Effector CD8-positive, alpha-beta T cell (primary cell): ENCODE measurements at places on chromosomes 13 and 19.

DNA sequence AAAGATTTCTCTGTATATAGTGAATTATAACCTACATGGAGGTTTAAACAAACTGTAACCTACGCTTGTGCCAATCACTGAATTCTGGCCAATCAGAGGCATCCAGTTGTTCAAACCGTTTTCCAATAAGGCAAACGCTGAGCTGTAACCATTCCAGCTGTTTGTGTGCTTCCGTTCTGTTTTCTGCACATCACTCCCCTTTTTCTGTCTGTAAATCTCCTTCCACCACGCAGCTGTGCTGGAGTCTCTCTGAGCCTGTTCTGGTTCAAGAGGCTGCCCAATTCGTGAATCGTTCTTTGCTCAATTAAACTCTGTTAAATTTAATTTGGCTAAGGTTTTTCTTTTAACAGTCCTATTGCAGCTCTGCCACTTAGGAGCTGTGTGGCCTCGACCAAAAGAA, 552.5 kb downstream of the FGF9 start:
- no peak for DNase-seq

DNA sequence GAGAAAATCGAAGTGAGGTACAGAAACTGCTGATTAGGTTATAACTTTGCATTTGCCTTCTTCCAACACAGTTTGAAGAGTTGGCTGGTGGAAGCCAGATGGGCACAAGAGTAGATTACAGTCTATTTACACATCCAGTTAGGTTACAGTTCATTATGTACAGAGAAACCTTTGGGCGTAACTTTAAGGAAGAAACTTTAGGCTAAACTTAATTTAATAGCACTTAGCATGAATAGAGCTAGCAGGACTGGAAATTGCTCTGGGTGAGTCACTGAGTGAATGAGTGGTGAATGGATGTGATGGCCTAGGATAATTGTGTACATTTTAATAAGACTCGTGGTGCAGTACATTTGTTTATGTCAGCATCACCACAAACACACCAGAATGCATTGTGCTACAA, 62.9 kb upstream of the KLHL1 start:
- no peak for DNase-seq

DNA sequence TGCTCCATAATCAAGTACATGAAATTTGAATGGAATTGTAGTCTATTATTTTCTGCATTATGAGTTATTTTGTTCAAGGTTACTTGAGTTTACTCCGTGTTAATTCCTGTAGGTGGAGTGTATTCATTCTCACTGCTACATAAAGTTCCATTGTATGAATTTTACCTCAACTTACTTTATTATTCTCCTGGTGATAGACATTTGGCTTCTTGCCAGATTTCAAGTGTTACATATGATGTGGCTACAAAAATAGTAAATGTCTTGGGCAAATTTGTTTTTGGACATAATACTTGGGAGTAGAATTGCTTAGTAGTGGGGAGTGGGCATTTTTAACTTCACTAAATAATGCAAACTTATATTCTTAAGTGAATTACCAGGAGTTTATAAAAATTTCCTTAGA, 328.9 kb downstream of the SHISA2 start:
- no peak for DNase-seq

GRCh38 chr19:23906835-23907234, 7.9 kb upstream of the ZNF726 start:
- DNase-seq: no peak

- DNase-seq: no peak
These were observed 151.3 kb downstream of the LMO7 start for GRCh38 chr13:75787249-75787928.

DNA sequence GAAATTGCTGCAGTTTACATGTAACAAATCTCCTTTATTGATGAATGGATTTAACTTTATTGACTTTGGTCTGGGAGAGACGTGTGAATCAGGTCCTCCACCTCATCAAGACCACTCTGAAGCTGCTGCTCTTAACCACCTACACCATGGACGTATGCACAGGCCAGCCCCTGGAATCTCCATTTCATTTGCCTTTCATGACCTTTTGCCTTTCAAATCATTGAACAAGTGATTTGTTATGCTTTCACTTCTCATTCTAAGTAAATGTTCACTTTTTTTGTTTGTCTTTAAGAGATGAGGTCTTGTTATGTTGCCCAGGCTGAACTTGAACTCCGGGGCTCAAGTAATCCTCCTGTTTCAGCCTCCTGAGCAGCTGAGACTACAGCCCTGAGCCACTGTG, 240.0 kb upstream of the SERP2 start:
- DNase-seq: no peak

DNA sequence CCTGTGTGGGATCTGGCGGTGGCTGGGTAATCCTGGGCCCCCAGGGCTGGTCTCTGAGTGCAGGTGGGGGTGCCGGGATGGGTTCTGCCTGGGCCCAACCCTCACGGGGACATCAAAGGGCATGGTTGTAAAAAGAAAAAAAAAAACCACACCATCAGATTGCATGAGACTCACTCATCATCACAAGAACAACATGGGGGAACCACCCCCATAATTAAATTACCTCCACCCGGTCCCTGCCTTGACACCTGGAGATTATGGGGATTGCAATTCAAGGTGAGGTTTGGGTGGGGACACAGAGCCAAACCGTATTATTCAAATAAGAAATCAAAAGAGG, 14.3 kb downstream of the C1QTNF9 start:
- DNase-seq: no peak

- DNase-seq: no peak
These were observed 10.5 kb downstream of the PLEKHF1 start for GRCh38 chr19:29675650-29676186.

GRCh38 chr19:45847663-45848062, 15.3 kb downstream of the SYMPK start:
- DNase-seq: no peak

- DNase-seq: no peak
These were observed 1446.8 kb downstream of the PCDH9 start for GRCh38 chr13:65783383-65783782.

- no peak for DNase-seq
These were observed 125.0 kb downstream of the STK24 start for GRCh38 chr13:98451676-98452470.

DNA sequence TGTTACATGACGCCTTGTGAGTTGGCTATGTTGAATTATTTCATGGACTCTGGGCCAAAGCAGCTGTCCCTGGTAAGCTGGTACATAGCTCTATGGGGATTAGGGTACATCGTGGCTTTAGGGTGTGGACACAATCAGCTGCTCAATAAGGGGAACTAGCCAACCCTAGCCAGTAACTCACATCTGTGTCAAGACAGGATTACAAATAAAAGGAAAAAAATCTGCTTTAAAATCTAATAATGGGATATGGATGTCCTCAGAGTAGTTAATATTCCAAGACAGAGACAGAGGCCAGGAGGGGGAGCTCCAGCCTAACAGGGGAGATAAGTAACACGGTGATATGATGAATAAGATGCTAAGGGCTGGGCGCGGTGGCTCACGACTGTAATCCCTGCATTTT, 21.1 kb upstream of the ZNF766 start:
- DNase-seq: peak; percentile 48

GRCh38 chr13:52894413-52894812, 46.0 kb upstream of the PCDH8 start:
- no peak for DNase-seq

DNA sequence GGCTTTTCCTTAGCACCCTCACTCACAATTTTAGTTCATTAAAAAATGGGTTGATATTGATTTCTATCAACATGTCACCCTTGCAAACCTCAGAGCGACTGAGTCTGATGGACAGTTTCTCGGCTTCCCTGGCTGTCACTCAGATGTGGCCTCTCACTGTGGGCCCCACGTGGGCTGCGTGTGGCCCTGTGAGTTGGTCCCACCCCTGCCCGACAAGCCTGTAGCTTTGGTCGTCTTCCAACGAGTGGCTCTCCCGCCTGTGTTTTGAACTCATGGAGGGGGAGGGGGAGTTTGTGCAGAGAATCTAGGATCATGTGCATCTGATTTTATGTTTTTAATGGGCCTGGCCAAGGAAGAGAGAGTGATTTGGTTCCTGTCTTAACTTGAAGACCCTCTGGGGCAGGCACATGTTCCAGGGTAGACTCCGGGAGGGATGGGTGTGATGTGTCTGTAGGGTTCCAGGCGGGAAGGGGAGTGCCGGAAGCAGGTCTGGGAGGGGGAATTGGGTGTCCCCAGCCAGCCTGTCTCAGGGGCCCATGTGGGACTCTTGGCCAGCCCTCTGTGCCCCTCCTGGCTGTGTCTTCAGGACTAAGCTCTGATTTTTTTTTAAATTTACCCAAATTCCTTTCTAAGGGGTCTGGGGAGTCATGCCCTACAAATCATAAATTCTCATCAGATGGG, 18.9 kb downstream of the ATP11A start:
- DNase-seq: no peak

GRCh38 chr13:79427883-79428282, 21.8 kb upstream of the RBM26 start:
- no peak for DNase-seq

DNA sequence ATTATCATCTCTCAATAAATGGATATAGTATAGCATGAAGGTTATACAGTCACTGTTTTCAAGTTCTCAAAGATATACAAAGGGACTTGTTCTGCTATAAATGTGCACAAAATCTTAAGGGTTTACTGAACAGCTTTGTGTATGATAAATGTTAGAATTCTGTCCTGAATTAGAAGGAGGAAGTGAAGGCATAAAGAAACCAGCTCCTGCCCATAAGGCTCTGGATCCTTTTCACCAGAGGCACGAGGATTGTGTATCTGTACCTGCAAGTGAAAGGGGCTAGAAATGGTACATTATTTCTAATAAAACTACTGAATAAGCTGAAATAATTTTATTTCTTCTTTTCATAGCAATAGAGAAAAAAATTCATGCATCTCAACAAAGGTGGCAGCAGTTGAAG, 32.4 kb downstream of the PHF11 start:
- DNase-seq: no peak

GRCh38 chr13:110361365-110361911, 54.4 kb downstream of the COL4A2 start:
- no peak for DNase-seq

- DNase-seq: no peak
These were observed 34.1 kb downstream of the CRTC1 start for GRCh38 chr19:18717601-18718000.

- DNase-seq: no peak
These were observed 64.8 kb upstream of the KLHL1 start for GRCh38 chr13:70172946-70173597.

DNA sequence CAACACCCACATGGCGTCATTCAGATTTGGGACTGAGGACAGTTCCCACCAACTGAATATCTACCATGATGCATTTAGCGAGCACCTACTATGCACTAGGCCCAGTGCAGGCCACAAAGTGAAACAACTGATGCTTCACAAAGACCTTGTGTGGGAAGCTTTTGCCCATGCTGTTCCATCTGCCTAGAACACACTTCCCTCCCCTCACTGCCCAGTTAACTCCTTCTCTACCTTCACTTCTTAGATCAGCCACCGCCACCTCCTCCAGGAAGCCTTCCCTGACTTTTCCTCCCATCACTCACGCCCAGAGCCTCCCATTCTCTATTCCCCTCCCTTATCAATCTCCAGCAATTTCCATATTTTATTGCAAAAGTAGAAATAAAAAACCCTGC, 25.7 kb downstream of the PTPRS start:
- no peak for DNase-seq

DNA sequence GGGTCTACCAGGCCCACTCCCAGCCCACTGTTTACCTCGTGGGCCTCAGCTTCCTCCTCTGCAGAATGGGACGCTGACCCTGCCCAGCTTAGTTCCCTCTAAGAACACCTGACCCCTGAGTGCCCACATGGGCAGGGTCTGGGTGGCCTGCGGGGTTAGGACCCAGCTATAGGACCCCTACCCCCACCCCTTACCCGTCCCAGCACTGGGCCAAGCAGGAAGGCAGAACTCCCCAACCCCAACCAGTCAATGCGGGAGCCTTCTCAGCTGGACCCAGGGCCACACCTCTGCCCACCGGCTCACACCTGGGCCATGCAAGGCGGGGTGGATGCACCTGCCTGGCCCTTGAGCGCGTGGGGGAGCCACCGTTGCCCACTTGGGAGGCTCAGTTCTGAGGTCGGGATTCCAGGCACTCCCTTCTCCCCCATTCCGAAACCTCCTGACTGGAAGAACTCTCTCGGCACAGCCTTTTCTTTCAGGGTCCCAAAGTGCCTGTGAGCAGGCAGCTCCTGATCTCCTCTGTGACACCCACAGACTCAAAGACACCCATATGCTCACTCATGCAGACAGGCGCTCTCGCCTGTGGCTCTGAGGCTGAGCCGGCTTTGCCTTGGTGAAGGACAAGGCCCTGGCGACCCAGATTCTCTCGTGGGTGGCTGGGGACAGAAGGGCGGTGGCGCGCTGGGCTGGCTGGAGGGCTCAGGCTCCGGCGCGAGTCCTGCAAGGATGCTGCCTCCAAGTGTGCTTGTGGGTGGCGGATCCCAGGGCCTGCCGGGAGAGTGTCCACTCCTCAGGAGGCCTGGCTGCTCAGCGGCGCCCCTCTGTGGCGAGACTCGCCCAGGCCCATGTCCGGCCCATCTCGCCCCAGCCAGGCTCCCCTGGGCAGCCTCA, 27.9 kb upstream of the PARP4 start:
- DNase-seq: no peak

- DNase-seq: no peak
These were observed 14.7 kb downstream of the C13orf46 start for GRCh38 chr13:113959198-113959597.

DNA sequence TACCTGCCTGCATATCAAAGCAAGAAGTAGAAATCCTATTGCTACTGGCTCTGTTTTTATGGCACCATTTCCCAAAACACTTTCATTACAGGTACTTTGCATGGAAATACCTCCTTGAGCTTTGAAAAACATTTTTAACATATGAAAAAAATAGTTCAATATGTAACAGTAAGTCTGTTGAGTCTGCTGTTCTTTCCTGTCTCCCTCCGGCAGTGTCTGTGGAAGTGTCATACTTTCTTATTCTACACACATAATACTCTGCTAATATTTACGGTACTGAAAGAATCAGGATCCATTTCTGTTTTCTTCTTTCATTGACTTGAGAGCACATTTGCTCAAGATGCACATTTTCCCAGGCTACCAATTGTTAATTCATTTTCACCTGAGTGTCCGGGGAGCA, 8.2 kb upstream of the SERTM1 start:
- no peak for DNase-seq

DNA sequence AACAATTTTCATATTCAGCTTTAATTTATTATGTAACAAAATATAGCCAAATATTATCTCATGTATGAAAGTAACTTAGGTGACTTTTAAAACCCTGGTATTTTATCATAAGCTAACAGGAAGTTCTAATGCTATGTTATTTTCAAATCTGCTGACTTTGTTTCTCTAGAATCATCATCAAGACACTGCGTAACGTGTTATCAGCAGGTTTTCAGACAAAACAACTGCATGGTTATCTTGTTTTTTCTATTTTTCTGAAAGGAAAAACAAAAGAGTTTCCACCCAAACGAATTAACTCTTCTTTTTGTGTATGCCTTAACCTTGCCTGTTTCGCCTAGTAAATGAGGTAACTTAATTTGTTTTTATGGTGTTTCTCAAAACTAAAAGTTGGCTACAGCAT, 156.3 kb downstream of the TBC1D4 start:
- no peak for DNase-seq

DNA sequence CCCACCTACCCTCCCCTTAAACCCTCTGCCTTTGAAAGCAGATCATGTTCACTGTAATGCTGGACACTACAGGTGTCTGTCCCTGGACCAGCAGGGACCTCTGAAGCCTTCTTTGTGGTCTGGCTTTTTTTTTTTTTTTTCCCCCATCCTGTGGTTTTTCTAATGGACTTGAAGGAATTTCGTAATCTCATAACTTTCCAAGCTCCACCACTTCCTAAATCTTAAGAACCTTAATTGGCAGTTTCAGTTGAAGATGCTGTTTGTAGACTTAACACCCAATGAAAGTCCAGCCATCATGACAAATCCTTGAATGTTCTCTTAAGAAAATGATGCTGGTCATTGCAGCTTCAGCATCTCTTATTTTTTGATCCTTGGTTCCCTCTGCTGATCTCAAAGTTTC, 45.0 kb upstream of the LRCH1 start:
- DNase-seq: no peak
